Omental fat pad (tissue), 4 donors: ENCODE measurements at places on chromosomes 13 and 19.

GRCh38 chr19:35718345-35719041 lies 690 bp downstream of the KMT2B start:
- DNase-seq = no peak

DNA sequence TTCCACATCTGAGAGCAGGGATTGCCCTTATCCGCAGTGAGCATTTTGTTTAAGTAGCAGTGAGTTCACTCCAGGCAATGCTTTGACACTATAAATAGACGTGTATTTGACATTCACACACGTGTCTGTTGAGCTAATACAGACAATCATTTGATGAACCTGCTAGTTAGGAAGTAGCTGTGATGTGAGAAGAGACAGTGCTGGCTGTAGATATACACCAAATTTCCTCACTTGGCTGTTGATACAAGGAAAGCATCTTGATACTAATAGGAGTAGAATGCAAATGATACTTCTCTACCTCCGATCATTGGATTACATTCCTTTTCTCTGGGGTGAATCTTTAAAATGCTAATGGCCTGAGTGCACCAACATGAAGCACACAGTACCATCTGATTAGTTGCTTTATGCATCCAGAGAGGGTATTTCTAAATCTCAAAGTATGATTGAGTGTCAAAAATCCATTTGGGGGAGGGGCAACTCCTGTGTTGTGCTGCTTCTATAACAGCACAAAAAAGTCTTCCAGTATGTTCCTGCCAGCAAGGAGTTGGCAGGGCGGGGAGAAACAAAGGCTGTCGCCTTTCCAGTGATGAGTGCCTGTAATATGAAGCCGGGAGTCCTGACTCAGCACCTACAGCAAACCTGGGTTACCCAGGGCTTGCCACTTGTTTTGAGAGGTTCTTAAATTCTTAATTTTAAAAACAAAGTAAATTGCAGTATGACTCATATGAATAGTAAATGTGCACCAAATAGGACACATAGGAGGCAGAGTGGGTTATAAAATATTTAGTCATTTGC lies 7.0 kb downstream of the CUL4A start:
- no peak for DNase-seq

DNA sequence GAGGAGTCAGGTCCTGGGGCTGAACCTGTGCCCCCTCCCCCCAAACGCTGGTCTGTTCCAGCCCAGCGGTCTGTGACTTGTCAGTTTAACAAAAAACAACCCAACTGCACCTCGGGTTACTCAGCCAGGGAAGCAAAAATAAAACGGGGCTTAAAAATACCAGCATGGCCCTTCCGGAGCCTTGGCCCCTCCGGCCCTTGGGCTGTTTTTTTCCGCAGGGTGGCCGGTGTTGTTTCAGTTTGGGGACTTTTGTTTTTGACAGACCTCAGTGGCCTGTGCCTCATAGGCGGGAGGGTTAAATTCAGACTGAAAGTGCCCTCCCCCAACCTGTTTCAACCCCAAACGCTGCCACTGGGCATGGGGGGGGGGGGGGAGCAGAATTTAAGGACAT lies 4.0 kb downstream of the TCF3 start:
- no peak for DNase-seq

DNA sequence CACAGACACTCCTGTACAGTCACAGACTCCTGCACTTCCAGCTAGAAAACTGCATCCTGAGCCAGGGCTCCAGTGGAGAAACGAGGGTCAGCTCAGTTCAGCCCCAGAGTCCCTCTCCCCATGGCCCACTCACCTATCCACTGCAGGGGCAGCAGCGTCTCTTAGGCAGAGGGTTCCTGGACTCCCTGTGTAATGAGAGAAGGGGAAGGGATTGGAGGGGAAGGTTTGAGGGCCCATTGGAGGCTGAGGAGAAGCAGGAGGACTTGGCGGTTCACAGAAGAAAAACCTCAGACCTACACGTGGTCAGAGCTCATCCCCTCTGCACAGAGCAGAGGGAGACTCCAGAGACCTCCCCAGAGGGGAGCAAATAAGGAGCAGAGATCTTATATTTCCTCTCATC lies 9.2 kb upstream of the CEACAM18 start:
- DNase-seq = no peak

DNA sequence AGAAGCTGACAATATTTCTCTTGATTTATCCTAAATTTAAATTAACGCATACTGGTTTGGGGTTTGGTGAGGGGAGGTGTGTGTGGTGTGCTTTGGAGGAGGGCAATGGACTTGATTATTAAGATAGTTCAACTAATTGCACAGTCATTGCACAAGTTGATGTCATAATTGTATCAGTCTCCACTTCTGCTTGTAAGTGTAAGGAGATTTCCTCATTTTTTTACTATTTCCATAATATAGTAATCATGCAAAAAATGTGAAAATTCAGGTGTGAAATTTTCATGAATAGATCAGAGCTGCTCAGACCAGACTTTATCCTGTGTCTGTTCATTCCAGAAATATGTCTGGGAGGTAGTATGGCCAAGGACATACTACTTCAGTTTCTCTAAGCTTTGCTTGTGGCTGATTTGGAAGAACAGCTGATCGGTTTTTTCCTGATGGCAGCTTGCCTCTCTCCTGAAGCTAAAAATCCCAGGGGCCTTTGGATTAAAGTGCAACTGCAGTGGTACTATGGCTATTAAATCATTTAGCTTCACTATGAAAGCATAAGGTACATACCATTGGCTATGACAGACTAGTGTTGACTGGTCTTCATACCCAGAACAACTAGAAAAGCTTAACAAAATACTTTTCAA lies 201.8 kb upstream of the MIR17HG start:
- DNase-seq = no peak

DNA sequence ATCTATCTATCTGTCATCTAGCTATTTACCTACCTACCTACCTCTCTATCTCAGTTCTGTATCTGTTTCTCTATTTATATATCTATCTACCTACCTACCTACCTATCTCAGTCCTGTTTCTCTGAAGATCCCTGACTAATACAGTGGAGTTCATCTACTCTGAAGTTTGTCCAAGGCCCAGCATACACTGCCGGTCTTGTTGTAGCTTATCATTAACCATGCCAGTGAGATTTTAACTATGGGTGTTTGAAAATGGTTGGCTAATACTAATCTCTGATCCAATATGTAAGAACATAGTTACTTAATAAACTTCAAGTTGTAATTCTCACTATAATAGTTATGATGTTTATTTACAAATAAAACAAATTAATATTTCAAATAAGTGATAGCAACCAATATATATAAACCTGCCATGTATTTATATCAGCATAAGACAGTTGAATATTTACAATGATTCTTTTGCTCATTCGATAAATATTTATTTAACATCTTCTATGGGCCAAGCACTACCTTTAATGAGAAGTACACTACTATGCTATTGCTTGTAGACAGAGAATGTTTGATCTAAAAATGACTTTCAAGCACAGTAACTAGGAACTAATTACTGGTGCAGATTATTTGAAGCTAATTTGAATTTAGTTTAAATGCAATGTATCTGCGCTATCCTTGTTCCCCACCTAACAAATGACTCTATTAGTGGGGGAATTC lies 242.1 kb downstream of the KLF5 start:
- no peak for DNase-seq
